ENCODE measurements at places on chromosomes 5 and 9.

DNA sequence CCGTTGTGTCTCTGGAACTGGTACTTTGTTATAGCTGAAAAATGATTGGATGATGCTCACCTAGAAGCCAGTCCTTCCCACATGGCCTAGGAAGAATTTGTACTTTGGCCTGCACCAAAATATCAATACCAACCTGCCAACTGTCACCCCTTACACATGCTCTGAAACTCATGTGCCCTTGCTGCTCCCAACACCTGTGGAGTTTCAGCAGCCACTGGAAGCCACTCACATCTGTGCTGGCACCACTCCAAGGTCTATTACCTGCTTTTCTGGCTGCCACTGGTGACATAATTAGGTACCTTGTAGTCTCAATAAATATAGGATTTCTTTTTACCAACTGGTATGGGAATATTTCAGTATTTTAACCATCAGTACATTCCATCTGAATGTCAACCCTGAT is 363.6 kb downstream of the SH3GL2 start:
- no peak for DNase-seq

- no peak for DNase-seq
These were observed 7.5 kb downstream of the SURF4 start for GRCh38 chr9:133368249-133368881.

- no peak for DNase-seq
These were observed 199.0 kb downstream of the DTWD2 start for GRCh38 chr5:118789366-118789765.

DNA sequence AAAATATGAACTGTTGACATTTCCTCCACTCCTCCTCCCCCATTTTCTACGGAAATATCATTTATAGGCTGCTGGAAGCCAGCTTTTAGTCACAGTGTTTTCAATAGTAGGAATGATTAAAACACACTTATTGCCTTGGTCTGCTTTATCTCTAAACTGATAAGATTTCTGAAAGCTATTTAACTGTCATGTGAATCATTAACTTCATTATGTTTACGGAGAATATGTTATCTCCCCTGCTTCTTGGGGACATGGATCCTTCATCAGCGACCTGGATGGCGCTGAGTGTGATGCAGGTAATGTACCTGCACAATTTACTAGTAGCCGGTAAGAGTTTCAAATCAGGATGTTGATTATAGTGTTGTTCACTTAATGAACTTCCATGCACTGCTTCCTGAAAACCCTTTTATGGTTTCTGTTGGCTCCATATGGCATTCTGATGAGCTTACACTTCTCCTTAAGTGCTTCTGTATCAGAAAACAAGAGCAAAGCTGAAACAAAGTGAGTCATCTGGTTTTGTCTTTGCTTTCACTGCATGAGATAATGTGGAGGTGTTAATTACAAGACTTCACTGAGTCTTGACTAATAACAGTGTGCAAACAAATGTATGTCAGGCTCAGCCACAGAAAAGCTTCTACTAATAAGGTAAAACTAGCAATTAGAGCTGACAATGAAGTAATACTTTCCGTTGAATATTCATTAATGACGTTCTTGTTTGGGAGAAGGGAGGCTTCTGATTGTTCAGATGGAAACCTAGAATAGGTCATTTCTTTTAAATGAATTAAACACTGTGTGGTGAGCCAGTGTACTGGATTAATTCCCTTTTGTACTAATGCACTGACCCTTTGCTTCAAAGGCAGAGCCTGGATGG is 162.4 kb upstream of the ZNF608 start:
- DNase-seq = no peak

GRCh38 chr5:42855811-42856210 is 44.1 kb upstream of the SELENOP start:
- DNase-seq = no peak

DNA sequence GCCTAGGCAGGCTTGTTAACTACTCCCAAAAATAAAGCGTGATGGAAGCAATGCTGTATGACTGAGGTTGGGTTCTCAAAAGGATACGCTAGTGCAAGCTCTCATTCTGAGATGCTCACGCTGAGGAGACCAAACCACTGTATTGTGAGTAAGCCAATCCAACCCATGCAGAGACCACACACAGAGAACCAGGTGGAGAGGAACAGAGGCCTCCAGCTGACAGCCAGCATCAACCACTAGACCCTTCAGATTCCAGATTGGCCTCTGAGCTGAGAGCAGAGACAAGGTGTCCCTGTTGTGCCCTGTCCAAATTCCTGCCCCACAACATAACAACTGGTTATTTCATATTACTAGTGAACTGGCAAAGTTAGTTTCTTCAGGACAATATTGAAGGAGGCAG is 4.5 kb downstream of the TSTD2 start:
- DNase-seq = no peak

- no peak for DNase-seq
These were observed 41.8 kb downstream of the RAPGEF1 start for GRCh38 chr9:131697908-131698617.

DNA sequence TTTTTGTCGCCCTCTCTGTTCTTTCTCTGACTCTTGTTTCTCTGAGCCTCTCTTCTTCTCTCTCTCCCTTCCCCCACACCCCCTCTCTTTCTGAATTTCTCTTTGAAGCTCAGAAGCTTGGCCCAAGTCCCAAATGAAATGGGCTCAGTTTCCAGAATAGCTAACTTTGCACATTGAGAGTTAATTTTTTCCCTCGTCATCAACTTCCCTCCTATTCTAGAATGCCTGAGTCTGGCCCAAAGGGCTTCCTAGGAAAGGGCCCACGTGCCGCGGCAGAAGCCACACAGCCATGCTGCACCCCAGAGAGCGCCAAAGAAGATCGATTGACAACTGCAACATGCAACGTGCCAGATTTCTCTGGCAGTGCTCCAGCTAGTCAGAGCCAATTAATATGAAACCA is 588.8 kb upstream of the KLF4 start:
- no peak for DNase-seq

- DNase-seq = no peak
These were observed 42.1 kb downstream of the WDR41 start for GRCh38 chr5:77449981-77450380.

DNA sequence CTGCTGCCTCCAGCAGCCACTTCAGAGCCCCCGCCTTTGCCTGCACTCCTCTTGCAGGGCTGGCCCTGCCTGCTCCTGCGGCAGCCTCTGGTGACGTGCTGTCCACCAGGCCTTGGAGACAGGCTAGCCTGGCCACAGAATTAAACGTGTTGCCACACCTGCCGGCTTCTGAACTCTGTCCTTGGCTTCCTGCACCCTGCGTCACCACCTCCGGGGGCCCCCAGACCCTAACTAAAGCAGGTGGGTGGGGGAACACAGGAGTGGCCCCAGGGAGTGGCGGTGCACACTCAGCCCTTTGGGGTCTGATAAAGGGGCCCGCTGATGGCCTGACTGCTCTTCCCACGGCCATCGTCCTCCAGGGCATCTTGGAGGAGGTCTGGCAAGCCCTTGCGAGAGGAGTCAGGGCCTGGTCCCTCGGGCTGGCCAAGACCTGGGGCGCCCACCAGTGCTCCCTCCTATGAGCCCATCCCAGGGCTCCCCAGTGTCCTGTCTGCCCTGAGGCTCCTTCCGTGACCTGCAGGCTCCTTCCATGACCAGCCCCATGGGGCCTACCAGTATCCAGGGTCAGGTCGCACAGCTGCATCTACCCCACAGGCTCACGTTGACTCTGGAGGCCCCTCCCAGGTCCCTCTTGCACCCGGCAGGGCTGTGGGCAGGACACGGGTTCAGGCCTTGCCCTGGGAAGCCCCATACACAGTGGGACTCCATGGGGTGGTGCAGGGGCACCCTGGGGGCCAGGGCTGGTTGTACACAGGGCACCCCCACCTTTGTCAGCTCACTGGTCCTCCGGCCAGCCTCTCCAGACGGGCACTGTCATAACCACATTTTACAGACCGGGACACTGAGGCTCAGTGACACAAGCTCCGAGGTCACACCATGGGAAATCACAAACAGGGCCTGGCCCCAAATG is 1.0 kb upstream of the MAMDC4 start:
- no peak for DNase-seq

DNA sequence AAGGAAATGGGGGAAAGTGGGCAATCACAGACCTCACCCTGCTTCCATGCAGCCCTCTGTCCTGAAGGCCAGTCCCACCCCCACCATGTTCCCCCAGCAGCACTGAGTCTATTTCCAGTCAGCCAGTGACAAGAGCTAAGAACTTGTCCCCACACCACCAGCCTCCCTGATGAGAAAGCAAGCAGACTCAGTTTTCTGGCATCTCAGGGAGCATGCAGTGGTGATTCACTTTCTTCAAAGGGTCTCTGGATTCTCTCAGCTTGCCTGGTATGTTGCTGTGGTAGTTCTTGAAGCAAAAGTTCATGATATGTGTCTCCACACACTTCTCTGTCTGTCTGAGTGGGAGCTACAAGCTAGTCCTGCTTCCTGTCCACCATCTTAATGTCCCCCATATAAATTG is 799.9 kb upstream of the TYRP1 start:
- DNase-seq = no peak

GRCh38 chr5:180785121-180785781 is 17.4 kb downstream of the MGAT1 start:
- DNase-seq = no peak

- peak; percentile 79 for DNase-seq
These were observed 438 bp downstream of the SOX30 start for GRCh38 chr5:157651623-157652376.

DNA sequence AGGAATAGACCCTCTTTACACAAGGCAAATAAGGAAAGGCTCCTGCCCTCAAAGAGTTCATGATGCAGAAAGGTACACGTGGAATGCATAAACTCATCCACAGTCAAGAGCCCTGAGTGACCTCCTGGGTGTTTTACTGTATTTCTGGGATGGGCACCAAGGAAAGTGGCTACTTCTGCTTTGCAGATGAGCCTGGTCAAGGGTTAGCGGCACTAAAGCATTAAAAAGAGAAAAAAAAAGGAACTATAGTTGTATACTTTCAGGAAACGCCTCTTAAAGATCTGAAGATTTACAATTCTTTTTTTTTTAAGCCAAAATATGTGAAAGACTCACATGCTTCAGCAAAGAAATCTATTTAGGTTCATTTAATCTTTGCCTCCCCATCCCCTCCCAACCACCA is 366.2 kb upstream of the PDE4D start:
- no peak for DNase-seq

- no peak for DNase-seq
These were observed 153.6 kb downstream of the NR3C1 start for GRCh38 chr5:143249851-143250250.

- DNase-seq = no peak
These were observed 307.3 kb upstream of the MPDZ start for GRCh38 chr9:13586587-13587374.

GRCh38 chr9:127567035-127567729 is 44.9 kb upstream of the STXBP1 start:
- no peak for DNase-seq

DNA sequence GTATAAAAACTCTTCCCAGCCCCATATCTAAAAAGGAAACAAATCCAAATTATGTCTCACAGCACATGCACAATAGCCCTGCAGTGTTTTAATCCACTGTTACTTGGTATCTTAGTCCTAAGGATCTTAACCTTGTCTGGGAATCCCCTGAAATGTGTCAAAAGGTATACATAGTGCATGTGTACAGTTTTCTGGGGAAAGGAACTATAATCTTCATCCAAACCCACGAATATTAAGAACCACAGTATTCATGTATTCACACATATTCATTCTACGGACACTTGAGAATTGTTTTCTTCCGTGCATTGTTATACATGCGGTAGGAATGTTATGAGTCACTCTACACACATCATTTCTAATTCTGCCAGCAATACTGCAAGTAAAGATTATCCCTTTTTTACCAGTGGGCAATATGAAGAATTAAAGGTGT is 47.8 kb upstream of the SNX2 start:
- no peak for DNase-seq

- DNase-seq = no peak
These were observed 4.5 kb downstream of the EXOC3 start for GRCh38 chr5:447501-447900.

DNA sequence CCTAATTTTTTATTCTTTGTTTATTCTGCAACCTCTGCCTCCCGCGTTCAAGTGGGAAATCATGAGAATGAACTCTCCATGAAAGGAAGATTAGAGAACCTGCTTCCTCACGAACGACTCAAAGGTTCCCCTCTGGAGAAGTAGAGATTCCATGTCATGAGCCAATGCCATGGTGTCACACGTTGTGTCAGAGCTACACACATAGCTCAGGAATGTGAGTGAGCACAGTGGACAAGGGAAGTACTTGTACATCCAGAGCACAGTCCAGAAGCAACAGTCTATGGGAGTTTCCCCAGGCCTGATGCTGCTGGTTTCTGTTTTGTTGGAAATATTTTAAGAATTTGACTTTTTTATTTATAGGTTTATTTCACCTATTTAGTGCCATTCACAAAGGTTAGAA is 26.8 kb upstream of the PPP2CA start:
- no peak for DNase-seq

DNA sequence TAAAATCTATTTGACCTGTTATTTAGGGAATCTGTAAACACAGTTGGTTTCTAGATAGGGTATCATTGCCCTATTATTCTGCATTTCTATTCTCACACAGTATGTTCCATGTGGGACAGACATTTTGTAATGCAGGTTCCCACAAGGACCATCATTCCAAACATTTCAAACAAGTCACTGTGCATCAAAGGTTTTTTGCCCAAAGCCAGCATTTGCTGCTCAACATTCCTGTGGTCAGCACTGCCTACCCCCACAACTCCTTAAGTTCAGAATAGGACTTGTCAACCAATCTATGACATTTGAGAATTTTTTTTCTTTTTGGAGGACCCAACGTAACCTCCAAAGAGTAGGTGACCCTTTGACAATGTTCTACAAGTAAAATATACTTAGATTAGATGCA is 95.7 kb downstream of the LPAR1 start:
- no peak for DNase-seq

- DNase-seq = no peak
These were observed 96.8 kb downstream of the INIP start for GRCh38 chr9:112621018-112621655.

DNA sequence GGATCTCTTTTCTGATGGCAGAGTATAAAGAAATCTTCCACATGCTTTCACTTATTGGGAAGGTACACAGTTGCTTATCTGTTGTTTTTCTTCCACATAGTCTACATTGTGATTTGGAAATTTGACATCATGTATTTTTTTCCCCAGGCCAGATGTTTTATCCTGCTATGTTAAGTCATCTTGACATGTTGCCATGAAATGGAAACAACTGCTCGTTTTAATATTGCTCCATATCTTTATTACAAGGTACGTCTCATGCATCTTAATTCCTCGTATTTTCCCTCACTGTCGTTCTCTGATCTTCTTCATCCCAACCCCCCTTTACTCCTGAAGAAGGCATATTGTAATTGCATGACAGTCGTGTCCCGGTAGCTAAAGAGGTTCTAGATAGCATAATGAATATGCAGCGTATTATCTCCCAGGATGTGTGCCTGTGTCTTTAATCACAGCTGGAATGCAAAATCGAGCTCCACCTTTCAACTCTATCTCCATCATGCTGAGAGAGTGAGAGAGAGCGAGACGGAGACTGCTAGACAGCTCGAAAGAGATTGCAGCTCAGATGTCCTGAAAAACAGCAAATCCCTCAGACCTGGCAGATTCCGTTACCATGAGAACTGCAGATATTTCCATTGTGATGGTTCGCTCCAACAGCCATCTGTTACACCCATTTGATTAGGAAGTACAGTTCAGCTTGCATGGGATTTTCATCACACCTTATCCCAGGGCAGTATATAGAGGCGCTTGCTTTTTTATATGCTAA is 281.7 kb downstream of the TMEM38B start:
- DNase-seq = no peak

Measured in stimulated activated CD8-positive, alpha-beta memory T cell treated with anti-CD3 and anti-CD28 coated beads, Interleukin-15, amount 100 ng/mL, for 48 hours (primary cell).